Liver (tissue), 10 donors: ENCODE measurements at places on chromosomes 3 and 15. TPM values are rescaled to one million over a fixed set of nuclear protein-coding genes. Genes with fewer than 3 reads are reported as not detected.

DNA sequence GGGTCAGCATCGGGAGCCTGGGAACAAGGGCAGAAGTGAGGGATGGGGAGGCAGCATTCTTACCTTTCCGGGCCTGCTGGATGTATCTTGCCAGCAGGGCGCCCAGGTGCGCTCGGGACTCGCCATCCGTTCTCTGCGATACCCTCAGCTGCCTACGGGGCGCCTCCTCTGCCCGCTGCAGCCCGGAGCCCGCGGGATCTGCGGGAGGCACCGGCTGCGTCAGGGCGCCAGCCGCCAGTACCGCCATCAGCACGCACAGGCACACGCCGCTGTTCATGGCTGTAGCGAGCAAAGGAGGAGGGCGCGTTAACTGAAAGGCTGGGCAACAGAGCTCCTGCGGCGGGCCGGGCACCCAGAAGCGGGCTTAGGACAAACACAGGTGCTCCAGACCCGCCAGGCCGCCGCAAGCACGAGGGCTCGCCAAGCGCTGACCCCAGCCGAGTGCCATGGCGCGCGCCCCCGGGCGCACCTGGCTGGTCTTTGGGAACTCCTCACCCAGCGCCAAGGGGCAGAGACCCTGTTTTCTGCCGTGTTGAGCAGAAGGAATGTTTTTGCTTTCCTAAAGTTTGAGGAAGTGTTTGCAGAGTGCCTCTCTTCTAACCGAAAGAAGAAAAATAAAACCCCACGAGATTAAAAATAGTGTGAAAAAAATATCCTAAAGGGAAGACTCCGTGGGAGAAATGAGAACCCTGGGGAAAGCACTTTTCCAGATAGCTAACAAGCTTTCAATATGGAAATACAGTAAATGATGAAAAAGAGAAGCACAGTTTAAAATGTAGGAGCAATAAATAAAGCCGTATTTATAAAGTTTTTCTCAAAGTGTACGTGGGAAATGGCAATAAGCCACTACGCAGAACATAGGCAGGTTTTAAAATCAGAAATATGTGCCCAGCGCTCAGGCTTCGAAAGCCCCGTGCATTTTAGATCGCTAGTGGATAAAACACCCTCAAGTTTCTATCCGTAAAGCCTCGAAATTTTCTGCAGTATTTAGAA lies 2.3 kb downstream of the CCK start:
- H3K36me3 ChIP-seq: no peaks in the 10 kb centered on the region
- no peak for DNase-seq
- H3K27me3 ChIP-seq: no peaks in the 10 kb centered on the region
- peaks cover 12% of the 10 kb centered on the region for H3K4me1 ChIP-seq
- H3K4me3 ChIP-seq: no peak overlapping the region
- H3K27ac ChIP-seq: no peak overlapping the region

The GREM1 gene
- total RNA-seq: 1.6 TPM

The GOLGA8H gene
- total RNA-seq: not detected

The PPP1R14D gene
- total RNA-seq: not detected

DNA sequence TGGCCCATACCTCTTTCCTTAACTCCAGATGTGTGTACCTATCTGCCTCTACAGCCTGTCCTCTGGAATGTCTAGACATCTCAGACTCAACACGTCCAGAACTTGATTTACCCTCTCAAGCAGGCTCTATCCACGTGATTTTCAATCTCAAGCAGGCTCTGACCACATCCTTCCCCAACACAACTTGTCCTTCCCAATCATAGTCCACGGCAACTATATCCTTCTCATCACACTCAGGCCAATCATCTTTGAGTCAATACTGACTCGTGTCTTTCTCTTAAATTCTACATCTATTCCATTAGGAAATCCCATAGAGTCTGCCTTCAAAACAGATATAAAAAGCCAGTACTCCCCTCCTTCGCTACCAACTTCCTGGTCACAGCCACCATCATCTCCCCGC lies 70.4 kb downstream of the FOXP1 start:
- H3K27ac ChIP-seq: no peak overlapping the region
- no peaks in the 10 kb centered on the region for H3K4me1 ChIP-seq
- H3K36me3 ChIP-seq: no peaks in the 10 kb centered on the region
- no peak for DNase-seq

The CCDC54 gene
- not detected for total RNA-seq

The CISH gene
- 30.6 TPM for total RNA-seq

The SPATA12 gene
- not detected for total RNA-seq

- no peak overlapping the region for H3K27ac ChIP-seq
- no peaks in the 10 kb centered on the region for H3K4me1 ChIP-seq
- H3K27me3 ChIP-seq: no peaks in the 10 kb centered on the region
- no peak overlapping the region for H3K4me3 ChIP-seq
Observed at GRCh38 chr3:156148946-156149381, 28.6 kb downstream of the KCNAB1 start.

- no peaks in the 10 kb centered on the region for H3K27me3 ChIP-seq
- no peak overlapping the region for H3K4me3 ChIP-seq
- no peak for DNase-seq
- H3K36me3 ChIP-seq: no peaks in the 10 kb centered on the region
Observed at GRCh38 chr3:161072211-161072621, 32.9 kb downstream of the B3GALNT1 start.

The CPN2 gene
- 87.9 TPM for total RNA-seq

DNA sequence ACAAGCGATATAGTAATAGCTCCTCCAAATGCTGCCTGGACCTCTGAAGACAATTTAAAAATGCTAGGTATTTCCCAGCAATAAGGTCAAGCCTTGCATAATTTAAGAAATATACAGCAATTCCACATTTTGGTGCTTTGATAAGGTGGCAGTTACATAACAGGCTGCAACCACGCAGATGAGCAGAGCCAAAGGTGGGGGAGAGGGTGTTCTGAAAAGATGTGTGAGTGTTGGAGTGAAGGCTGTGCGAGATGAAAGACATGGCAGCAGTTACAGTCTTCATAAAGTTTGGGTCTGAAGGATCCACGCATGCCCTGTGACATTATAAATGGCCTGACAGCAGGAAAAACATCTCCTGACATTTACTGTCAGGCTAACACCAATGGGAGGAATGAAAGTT lies 26.1 kb downstream of the CTDSPL start:
- H3K4me3 ChIP-seq: no peak overlapping the region
- H3K4me1 ChIP-seq: peaks cover 5% of the 10 kb centered on the region
- no peaks in the 10 kb centered on the region for H3K36me3 ChIP-seq
- DNase-seq: no peak

The RHCG gene
- 0.19 TPM for total RNA-seq

The HCN4 gene
- total RNA-seq: not detected

The CLSTN2 gene
- total RNA-seq: 0.09 TPM

The CHRD gene
- 21.7 TPM for total RNA-seq

DNA sequence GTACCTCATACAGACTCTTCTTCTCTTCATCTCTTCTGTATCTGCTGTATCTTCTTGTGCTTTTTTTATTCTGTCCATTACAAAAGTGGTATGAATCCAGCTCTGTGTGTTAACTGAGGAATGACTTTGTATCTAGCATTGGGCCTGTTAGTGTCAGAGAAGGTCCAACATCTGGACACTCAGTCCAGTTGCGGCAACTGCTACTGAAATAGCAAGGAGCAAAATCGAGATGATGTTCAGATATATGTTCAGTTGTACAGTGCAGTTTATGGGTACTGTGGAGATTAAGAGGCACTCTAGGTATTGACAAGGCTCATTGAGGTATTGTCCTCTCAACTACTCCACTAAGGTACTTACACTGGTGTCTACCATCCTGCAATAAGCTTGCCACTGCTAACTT lies 42.6 kb downstream of the KLHDC8B start:
- no peak overlapping the region for H3K4me3 ChIP-seq
- no peaks in the 10 kb centered on the region for H3K4me1 ChIP-seq
- H3K27ac ChIP-seq: no peak overlapping the region
- no peak for DNase-seq

The SAMMSON gene
- total RNA-seq: not detected

DNA sequence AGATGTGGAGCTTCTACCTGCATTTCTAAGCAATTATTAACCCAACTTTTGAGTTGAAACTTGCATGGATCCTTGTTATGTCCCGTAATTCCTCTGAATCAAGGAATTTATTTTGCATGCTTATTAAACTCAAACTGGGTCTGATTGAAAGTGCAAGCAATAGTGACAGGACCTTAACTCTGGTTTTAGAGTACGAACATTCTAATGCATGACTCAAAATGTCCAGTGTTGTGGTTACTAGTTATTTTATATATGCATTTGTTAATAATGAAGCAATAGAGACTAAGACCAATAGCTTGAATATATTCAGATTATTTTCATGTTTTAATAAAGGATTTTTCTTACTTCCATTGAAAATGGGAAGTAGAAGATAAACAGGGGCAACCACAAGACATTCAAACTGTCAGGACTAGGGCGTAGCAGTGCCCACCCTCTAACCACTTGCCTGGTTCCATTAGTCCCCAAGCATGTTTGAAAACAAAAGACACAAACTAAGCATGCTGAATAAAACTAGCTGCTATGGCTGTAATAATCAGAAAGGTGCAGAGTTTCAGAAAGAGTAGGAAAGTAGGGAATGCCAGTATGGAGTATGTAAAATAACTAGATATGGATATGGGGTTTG lies 28.1 kb downstream of the OIP5 start:
- H3K4me1 ChIP-seq: no peaks in the 10 kb centered on the region
- no peak overlapping the region for H3K27ac ChIP-seq
- no peak overlapping the region for H3K4me3 ChIP-seq
- H3K36me3 ChIP-seq: no peaks in the 10 kb centered on the region
- DNase-seq: no peak

DNA sequence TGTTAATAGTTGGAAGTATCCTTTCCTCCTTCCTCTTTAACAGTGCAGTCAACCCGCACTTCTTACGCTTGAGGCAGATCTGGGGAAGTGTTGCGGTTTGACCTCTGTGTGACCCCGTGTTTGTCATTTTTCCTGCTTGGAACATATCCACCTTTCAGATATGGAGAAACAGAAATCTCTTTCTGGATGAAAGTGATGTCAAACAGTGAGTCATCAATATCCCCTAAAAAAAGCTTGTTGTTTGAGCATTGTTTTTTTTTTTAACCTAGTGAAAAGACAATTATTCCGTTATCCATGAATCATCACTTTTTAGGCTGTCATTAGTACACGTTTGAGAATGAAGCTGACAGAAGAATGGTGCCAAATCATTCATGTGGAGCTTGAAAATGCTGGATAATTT lies 293.7 kb downstream of the ARPP21 start:
- no peaks in the 10 kb centered on the region for H3K36me3 ChIP-seq
- H3K4me3 ChIP-seq: no peak overlapping the region
- no peak for DNase-seq
- no peak overlapping the region for H3K27ac ChIP-seq

DNA sequence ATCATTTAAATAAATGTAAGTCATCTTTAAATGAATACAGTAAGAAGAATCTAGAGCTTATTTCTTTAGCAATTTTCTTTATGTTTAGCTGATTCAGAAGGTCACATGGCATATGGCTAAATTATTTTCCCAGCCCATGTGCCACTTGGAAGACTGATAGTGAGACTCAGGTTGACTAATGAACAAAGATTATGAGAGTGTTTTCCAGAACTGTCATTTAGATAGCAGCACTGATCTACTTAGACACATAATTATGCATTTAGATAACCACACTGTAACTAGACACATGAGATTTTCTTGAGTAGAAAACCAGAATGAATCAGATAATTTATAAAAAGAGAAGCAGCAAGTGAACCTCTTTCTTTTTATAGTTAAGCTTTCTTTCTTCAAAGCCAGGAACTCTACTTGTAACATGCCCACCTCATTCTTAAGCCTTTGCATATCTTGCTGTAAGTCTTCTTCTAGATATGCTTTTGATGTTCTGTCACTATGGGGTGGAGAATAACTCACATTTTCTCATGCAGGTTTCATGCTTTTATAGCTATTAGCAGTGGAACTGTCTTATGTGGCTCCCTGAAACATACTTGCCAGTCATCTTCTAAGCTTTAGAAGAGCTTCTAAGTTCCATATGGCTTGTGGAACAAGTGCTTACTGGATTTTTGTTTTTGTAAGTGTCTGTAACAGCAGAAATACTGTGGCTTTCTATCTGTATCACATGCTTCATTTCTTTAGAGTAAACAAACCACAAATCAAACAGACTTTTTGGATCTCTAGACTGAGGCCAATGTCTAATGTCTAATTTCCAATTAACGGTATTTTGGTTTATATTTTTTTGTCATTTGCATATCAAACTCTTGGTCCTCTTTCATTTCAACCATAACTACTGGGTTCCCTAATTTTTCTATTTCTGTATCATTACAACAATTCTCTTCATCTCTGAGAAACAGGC lies 101.4 kb downstream of the LMLN start:
- no peak for DNase-seq
- H3K4me3 ChIP-seq: no peak overlapping the region
- H3K4me1 ChIP-seq: peaks cover 11% of the 10 kb centered on the region

The CPLX3 gene
- total RNA-seq: not detected

GRCh38 chr3:163273694-163274093 lies 1777.1 kb downstream of the OTOL1 start:
- no peaks in the 10 kb centered on the region for H3K36me3 ChIP-seq
- H3K27ac ChIP-seq: no peak overlapping the region
- H3K4me3 ChIP-seq: no peak overlapping the region
- H3K27me3 ChIP-seq: no peaks in the 10 kb centered on the region
- DNase-seq: no peak

GRCh38 chr3:52697632-52697965 lies 8.0 kb downstream of the GLT8D1 start:
- no peaks in the 10 kb centered on the region for H3K4me1 ChIP-seq
- DNase-seq: no peak
- H3K4me3 ChIP-seq: no peak overlapping the region
- no peak overlapping the region for H3K27ac ChIP-seq
- H3K36me3 ChIP-seq: peaks cover 57% of the 10 kb centered on the region

- H3K27me3 ChIP-seq: no peaks in the 10 kb centered on the region
- H3K4me1 ChIP-seq: no peaks in the 10 kb centered on the region
- DNase-seq: no peak
- no peak overlapping the region for H3K27ac ChIP-seq
Observed at GRCh38 chr3:18389108-18389733, 35.9 kb downstream of the SATB1 start.

DNA sequence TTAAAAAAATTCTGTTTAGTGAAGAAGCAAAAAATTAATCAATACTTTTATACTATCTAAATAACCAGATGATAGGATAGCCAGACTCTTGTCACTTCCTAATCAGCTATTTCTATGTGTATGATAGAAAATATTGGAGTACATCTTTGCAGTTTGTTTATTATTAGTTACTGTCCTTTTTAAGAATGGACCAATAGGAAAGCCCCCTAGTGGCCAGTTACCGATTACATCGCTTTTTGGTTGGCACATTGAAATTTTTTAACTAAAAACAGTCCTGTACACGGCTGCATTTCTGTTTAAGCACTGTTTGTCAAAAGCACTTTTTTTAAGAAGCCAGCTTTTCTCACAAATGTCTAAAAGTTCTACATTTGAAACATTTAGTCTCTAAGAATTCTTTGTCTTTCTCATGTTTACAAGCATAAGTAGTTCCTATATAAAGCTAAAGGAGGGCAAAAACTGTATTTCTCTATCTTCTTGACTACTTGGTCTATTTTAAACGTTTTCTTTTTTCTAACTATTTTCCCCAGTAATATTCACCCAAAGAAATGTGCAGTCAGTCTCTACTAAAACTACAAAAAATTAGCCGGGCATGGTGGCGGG lies 253.2 kb upstream of the LRTM1 start:
- no peaks in the 10 kb centered on the region for H3K4me1 ChIP-seq
- peaks cover 2% of the 10 kb centered on the region for H3K27me3 ChIP-seq
- no peaks in the 10 kb centered on the region for H3K36me3 ChIP-seq
- DNase-seq: no peak

GRCh38 chr3:41668379-41668778 lies 293.5 kb downstream of the ULK4 start:
- DNase-seq: no peak
- no peaks in the 10 kb centered on the region for H3K36me3 ChIP-seq
- H3K27ac ChIP-seq: no peak overlapping the region
- H3K4me3 ChIP-seq: no peak overlapping the region
